T47D (cell line): ENCODE measurements at places on chromosomes 1 and 21.

GRCh38 chr21:25985990-25986389 is 184.6 kb downstream of the APP start:
- no peak for DNase-seq

GRCh38 chr1:2946291-2946690 is 75.0 kb upstream of the ACTRT2 start:
- no peak for DNase-seq

DNA sequence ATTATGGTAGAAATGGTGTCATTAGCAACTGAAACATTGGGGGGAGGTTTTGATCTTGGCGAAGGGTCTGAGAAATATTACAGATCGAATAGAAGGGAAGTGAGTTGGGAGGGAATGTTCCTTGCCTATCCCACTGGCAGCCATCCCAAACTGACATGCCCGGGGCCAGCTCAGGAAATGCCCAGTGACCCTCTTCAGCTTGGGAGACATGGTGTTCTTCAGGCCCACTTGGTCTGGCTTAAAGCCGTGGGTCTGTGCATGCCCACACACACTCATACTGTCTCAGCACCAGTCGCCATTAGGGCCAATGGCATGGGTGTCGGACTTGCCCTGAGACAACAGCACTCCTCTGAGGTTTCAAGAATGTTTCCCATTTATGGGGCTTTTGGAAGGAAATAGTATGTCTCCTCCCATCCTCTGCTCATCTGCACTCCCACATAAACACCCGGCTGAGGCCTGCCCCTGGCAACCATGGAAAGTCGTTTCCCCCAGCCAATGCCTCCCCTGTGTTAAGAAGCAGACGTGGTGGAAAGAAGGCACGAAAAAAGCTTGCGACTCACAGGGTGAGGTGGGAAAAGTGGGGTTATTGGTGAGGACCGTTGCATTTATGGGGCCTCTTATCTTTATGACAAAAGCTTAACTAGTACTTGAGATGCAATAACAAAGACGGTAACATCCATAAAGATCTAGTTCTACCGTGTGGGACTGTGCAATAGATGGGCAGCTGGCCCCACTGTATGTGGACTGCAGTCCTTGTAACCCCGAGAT is 2.0 kb downstream of the RNF186 start:
- DNase-seq = no peak

DNA sequence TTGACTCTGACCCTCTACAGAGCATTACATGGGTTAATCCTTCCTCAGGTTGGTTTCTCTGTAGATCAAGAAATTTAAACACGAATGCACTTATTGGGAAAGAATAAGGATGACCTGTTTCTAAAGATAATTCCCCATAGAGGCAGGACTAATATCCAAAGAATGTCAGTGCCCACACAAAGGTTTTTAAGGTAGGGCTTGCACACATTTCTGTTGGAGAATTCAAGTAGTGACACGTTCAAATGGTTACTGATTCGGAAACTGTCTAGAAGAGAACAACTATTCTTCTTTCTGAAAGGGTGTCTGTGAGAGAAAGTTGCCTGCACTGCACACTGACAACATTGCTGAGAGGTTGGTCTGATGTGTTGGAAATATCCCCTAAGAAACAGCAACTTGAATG is 167.3 kb downstream of the ZNF326 start:
- DNase-seq = no peak

- DNase-seq = no peak
Observed at GRCh38 chr1:36166136-36166535, 10.2 kb downstream of the MAP7D1 start.
